ENCODE measurements at places on chromosomes 1 and 21.

DNA sequence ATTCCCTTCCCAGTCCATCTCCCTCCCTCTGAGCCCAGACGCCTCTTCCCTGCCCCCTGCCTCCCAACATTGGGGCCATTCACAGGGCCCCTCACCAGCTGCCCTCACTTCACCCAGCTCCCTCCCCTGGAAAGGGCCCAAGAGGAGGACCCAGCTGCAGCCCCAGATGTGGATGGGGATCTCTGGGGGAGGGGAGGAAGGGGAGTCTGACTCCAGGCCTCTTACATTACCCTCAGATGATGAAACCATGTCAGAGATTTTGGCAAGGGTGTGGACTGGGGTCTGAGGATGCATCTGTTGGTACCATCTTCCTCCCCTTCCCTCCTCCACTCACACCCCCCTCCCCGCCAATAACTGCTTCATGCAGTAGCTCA lies 1.1 kb upstream of the KIF21B start:
- DNase-seq = no peak

GRCh38 chr21:39651206-39651605 lies 38.5 kb downstream of the B3GALT5 start:
- DNase-seq = no peak

GRCh38 chr1:208202333-208202995 lies 41.7 kb downstream of the PLXNA2 start:
- DNase-seq = no peak

- DNase-seq = no peak
Measured at GRCh38 chr1:236907205-236907604, 97.0 kb downstream of the MT1HL1 start.

GRCh38 chr1:40989066-40989465 lies 9.6 kb downstream of the CTPS1 start:
- no peak for DNase-seq

DNA sequence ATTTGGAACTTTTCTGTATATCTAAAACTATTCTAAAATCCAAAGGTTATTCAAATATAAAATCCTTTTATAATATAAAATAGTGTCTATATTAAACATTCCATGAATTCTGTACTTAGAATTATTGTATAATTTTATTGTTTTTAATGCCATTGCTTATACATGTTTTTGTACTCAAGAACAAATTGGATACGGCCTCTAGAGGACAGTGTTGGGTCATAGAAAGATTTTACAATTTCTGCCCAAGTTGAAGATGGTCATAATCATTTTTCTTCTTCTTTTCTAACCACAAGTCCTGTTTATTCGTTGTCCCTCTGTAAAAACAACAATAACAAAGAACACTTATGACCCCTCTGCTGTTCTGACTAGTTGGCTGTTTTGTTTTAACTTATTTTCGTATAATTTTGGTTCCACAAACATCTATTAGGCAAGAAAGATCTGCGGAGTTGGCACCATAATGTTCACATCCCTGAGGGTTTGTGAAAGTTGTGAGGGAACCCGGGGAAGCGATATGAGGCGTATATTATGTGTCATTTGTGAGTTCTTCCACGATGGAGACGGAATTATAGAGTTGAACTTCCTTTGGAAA lies 75.7 kb upstream of the KIF26B start:
- DNase-seq = peak; percentile 45

DNA sequence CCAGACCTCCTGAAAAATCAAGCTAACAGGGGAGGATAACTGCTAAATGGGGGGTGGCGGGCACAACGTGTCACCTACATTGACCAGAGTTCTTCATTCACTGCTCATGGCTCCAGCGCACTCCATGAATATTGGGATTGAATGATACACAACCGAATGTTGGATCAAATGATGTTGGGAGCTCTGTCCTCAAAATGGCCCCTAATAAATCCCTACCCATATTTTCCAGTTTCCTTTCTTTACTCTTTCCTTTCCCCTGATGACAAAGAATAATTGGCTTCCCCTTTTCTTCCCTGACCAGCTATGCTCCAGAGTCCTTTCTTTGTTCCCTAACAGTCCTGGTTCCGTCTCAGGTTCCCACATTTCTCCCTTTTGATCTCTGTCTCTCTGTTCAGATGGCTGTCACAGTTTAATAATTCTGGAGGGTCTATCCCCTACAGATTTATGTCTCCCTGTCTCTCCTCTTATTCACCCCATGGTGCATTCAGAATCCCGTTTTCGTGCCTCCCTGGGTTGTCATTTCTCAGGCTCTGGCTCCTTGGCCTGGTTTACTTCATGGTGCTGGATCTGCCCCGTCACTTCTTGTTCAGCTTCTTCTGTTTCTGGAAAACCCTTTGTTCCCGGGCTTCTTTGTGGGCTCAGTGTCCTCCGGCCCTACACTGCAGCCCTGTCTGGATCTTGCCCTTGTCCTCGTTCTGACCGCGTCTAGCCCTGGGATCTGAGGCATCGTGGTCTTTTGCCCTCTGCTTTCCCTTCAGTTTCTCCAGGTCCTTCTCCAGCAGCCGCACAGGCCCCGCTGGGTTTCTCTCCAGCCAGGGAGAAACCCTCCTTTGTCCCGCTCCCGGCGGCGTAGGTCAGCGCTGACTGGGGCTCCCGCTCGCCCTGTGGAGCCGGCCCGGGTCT lies 78.3 kb downstream of the NDUFS5 start:
- DNase-seq = no peak

- no peak for DNase-seq
Measured at GRCh38 chr1:227312361-227313025, 5.8 kb downstream of the CDC42BPA start.

GRCh38 chr1:20847611-20848080 lies 60.5 kb upstream of the HP1BP3 start:
- no peak for DNase-seq

DNA sequence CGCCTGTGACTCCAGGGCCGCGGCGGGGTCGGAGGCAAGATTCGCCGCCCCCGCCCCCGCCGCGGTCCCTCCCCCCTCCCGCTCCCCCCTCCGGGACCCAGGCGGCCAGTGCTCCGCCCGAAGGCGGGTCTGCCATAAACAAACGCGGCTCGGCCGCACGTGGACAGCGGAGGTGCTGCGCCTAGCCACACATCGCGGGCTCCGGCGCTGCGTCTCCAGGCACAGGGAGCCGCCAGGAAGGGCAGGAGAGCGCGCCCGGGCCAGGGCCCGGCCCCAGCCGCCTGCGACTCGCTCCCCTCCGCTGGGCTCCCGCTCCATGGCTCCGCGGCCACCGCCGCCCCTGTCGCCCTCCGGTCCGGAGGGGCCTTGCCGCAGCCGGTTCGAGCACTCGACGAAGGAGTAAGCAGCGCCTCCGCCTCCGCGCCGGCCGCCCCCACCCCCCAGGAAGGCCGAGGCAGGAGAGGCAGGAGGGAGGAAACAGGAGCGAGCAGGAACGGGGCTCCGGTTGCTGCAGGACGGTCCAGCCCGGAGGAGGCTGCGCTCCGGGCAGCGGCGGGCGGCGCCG lies at the start of gene SIM2:
SIM2 (plus strand) TSS at position 135 of the 565 bp plus-strand sequence. CDS start 632 bp downstream, outside the sequence.
- no peak for DNase-seq

Data from RCC 7860 (cell line).